Fibroblast of lung (primary cell): ENCODE measurements at places on chromosomes 6 and 20.

- DNase-seq, result no peak
These were observed 80.6 kb downstream of the ATG5 start for GRCh38 chr6:106244931-106245330.

DNA sequence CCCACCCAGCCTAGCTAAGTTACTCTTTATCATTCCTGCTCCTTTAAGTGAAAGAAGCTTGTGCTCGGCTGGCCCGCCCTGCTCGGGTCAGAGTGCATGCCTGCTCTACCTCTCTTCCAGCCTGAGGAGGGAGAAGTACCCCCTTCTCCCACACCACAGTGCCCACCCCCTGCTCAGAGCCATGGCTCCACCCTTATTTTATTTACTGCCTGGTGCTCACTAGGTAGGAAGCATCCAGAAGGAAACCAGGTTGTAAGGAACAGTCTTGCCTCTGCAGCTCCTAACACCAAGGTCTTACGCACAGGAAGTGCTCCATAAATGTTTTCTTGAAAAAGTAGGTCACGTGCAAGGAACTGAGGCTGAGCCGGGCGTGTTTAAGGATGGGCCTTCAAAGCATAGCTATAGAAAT is 105.7 kb upstream of the SNX9 start:
- DNase-seq, result no peak

- DNase-seq, result no peak
These were observed 71.7 kb upstream of the GTSF1L start for GRCh38 chr20:43798291-43799149.

DNA sequence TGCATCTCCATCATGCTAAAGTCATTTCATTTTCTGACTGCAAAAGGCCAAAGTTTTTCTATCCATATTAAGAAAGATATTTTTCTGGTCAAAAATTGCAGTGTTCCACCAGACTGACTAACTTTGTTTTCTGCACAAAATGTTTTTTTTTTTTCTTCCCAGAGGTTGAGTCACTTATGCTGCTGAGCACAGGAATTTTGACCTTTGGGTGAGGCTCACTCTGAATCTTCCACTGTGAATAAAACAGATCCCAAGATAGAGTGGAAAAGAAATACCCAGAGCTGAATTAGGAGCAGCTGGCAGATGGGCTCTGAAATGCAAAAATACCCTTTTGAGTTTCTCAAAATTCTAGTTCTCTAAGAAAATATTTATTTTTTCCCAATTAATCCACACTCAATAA is 996.8 kb downstream of the KIF16B start:
- peak; percentile 18 for DNase-seq

DNA sequence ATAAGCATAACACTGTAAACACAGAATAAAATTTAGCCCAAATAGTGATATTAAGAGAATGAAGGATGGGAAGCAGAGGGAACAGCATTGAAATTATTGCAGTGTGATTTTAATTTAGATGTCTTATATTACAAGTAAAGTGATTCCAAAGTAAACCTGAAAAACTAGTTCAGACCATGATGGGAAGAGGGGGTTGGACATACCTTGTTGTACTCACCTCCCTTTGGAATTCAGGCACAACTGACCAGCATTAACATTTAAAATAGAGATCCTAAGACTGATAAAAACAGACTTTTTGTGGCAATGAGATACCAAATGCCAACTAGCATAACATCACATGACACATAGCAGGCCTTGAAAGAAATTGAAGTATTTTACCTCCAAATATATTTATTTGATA is 262.6 kb upstream of the PRND start:
- no peak for DNase-seq

DNA sequence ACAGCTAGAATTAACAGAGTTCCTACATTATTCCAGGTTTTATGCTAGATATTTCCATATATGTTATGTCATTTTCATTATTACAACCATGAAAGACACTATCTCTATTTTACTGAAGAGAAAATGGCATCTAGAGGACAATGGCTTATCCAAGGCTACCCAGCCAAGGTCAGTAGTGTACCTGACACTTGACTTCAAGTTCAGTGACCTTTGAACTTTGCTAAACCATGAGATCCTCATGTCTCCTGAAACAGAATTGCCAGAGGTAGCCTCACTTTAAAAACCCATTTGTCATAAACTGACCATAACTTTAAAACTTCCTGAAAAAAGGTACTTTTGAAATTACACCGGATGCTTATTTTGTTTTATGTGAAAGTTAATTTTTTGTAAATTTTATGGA is 14.4 kb downstream of the NAPB start:
- DNase-seq, result no peak

- peak; percentile 48 for DNase-seq
These were observed 540.5 kb upstream of the JAG1 start for GRCh38 chr20:11214256-11214840.

DNA sequence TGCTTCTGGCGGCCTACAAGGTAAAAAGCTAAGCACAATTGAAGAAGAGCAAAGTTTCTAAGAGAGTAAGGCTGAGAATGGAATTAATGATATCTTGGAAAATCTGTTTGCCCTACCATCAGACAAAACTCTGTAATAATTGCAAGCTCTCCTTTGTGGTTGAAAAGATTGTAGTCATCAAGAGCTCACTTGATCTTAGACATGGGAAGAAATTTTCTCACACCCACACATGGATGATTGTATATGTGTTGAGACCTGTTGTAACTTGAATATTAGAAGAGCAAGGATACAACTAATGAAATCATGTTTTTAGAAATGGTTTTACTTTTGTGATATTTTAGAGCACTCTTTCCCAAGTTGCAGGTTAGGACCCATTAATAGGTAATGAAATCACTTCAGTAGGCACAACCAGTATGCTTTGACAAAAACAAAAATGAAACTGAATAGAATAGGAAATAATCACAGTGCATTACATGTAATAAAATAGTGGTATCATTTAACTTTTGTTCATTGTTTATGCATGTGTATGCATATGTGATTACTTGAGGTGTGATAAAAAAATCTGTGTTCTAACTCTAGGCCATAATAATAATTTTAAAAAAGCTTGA is 14.0 kb downstream of the DCBLD1 start:
- DNase-seq, result peak; percentile 62

GRCh38 chr6:11381801-11382513 is 149.5 kb upstream of the NEDD9 start:
- no peak for DNase-seq

- DNase-seq, result no peak
These were observed 482.9 kb upstream of the MAN1A1 start for GRCh38 chr6:119832411-119832810.

- DNase-seq, result peak; percentile 43
These were observed 157.5 kb upstream of the AHI1 start for GRCh38 chr6:135655055-135655454.

GRCh38 chr20:25218492-25218891 is 23.0 kb downstream of the ENTPD6 start:
- no peak for DNase-seq

GRCh38 chr6:124738482-124738881 is 223.8 kb upstream of the RNF217 start:
- DNase-seq, result peak; percentile 17

DNA sequence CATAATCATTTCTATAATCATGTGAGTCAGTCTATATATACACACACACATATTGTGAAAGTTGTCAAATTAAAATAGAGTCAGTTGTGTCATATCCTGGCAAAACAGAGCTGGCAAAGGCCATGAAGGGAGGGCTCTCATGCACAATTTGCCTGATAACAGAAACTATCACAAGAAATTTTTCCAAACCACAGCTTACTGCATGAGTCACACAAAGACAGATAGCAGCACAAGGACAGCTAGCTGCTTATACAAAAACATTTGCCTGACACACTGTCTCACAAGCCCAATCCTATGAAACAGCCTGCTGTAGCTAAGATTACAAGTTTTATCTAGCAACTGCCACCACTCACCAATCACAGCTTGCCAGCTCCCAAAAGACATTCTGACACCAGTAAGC is 848.5 kb upstream of the MAN1A1 start:
- peak; percentile 82 for DNase-seq

DNA sequence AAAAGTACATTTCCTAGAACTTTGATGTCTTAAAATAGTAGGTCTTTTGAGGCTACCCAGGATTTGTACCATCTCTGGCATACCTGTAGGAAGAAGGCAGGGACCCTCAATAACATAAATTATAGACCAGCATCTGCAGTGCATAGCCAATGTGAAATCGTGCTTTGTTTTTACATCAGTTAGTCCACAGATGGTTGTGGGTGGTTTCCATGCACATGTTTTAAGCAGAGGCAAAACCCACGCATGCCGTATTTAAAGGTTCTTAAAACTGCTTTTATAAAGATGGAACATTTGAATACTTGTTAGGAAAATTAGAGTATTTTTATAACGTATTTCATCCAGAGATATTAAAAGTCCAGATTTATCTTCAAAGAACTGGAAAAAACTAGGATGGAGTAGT is 66.3 kb downstream of the SH3BGRL2 start:
- DNase-seq, result no peak

DNA sequence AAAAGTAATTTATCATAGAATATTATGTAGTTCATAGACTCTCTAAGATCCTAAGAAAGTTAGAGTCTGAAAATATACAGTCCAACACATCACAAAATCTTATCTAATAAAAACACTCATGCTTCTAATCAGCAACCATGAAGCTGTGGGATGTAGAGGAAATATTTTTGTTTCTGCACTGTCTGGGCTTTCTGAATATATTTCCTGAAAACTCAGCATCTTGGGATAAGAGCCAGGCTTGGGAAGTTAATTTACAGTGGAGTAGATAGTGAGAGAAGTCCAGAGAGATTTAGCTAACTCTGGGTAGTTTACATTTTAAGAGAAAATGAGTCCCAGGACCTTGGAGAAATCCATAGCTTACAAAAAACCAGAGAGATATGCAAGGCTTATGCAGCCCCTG is 150.4 kb upstream of the BMP5 start:
- DNase-seq, result no peak

DNA sequence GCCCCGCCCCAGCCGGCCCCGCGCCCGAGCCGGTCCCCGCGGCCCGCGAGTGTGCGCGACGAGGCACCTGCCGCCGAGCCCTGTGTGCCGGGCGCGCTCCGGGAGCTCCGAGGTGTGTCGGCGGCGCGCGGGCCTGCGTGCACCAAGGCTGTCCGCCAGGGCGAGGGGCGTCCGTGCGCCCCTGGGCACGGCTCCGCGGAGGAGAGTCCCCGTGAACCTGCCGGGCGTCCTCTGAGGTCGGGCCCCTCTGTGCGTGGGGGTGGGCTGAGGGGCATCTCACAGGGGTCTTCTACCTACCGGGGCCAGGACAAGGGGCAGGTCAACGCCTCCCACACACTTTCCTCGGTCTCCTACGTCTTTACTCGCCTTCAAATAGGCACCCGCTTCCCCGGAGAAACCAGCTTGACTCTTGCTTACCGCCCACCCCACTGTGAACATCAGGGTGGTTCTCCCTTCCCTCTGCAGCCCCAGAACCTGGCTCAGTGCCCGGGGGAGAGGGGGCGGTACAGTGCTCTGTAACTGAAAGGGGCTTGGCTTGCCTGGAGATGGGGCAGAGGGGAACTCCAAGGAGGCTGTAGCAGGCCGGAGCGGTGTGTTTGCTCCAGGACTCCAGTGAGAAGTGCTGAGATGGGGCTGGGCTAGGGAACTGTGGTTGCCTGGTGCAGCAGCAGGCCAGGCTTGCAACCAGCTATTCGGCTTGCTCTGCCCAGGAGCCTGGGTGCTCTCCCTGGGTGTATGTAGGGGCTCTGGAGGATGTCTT is at the start of gene SAMD10:
TSS of gene SAMD10 (minus strand) at position 86 of the 760 bp plus-strand sequence. CDS start 175 bp downstream, outside the sequence.
- no peak for DNase-seq

DNA sequence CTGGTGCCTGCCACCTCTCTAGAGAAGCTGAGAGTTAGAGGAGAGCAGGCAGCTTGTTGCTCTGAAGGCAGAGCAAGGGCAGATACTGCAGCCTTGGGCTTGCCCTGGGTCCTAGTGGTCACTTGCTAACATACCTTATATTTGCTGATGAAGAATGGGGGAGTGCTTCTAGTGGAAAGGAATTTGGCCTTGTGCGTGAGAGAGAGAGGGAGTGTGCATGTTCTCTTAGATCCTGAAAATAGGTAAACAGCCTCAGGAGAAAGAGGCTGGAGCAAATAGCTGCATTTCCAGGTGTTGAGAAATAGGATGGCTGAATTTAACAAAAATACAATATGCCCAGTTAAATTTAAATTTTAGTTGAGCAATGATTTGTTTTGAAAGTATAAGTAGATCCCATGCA is 724.5 kb upstream of the FLRT3 start:
- DNase-seq, result no peak

- no peak for DNase-seq
These were observed 131.8 kb upstream of the QKI start for GRCh38 chr6:163282672-163283071.

GRCh38 chr20:37598575-37599342 is 71.1 kb upstream of the BLCAP start:
- DNase-seq, result no peak

GRCh38 chr6:142409794-142410193 is 108.0 kb downstream of the ADGRG6 start:
- no peak for DNase-seq

DNA sequence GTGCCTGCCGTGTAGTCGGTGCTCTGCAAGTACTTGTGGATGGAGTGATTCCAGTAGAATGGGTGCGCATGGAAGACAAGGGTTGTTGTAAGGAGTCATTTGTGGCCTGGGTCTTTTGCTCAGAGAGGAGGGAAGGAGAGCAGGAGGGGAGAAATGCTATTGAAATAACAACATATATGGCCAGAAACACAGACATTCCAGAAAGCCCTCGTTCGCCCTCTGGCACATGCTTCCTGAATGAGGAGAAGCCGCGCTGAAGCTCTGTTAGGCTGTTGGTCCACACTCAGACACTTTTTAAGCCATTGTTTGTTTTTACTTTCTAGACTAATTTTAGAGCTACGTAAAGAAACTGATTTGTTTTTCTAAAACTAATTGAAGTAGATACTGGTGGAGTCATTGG is 107.4 kb downstream of the RPP40 start:
- DNase-seq, result no peak
